ENCODE measurements at places on chromosomes 13 and 19.

DNA sequence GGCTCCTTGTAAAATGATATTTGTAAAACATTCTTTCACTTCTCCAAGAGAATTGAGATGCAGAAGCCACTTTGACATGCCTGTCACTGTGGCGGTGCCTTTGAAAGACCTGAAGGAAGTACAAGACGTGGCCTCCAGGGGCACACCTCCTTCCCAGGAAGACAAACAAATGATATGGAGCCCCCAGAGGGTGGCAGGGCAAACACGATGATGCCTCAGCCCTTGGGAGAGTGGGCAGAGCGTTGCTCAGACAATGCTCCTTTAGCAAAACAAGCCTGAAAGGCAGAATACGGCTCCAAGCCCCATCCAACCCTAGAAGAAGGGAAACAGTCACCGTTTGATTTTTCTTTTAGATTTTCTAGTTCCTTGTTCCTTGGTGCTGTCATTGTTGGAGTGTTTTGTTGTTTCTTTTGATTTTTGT, 9.2 kb upstream of the ATP12A start:
- no peak for DNase-seq

GRCh38 chr19:48872182-48872883, at the start of gene PPP1R15A:
Gene PPP1R15A (plus strand): TSS chr19:48872421. CDS start chr19:48873234, 813 bp downstream.
- DNase-seq, result peak; percentile 99

DNA sequence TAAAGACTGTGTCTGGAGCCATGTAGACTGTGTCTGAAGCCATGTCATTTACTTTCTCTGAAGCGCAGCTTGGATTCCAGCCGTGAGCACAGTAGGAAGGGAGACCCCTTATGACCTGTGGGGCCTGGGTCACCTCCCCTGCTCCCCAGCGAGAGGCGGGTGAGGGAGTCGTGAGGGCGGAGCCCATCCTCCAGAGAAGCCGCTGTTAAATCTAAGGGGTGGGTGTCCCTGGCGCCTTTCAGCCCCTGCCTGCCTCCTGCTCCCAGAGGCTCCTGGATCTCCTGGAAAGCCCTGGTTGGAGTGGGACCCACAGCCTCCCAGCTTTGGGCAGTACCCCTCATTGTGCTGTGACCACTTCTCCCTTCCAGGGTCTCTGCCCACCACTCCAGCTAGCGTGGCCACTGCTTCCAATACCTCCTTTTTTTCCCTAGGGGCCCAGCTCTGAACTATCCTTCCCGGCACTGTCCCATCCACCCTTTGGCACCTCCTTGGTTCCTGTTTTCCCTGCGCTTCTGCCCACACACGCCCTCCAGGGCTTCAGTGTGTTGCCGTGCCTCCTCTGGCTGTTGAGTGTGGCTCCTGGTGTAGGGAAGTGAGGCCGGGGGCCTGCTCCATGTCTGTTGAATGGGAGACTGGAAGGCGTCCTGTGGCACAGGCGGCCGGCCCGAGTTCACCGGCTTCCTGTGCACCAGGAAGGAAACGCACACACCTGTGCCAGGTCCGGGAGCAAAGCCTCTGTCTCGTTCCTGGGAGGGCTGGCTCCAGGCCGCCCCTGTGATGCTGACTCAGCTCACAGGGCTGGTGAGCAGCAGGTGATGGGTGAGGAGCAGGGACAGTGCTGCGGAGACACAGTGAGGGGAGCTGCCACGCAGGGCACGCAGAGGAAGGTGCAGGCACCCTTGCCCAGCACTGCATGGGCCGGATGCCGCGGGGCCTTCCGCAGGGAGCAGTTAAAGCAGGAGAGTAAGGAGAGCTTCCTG, 29.4 kb downstream of the ATP4B start:
- no peak for DNase-seq

DNA sequence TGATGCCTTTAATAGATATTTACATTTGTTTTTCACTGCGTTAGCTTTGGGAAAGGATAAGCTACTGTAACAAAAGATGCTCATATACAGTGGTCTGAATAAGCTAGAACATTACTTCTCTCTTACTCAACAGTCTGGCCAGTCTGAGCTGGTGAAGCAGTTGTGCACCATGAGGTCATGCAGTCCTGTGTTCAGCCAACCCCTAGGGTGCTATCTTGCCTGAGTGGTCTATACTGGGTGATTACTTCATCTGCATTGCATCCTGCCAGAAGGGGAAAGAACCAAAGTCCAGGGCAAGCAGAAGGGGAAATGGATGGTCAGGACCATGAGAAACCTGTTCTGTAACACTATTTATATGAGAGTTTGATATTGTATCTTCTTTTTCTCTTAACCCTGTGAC, 31.5 kb downstream of the ERCC5 start:
- no peak for DNase-seq

- DNase-seq, result no peak
These were observed 3.6 kb downstream of the ZIC5 start for GRCh38 chr13:99967869-99968520.

DNA sequence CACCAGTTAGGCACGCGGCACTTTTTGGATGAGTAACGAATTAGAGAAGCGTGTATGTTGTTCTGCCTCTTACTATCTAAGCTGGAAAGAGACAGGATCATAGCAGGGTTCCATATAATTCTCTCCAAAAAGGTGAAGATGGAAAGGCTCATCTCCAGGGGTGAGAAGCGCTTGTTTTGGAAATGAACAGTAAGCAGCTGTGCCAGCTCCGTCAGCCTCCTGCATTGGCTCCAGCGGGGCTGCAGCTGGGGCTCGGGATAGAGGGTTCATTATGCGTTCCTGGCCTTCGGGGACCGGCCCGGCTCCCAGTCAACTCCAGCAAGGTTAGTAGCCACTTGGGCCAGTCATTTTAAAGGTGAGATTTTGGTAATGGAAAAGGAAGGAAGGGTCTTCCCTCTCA, 155.5 kb downstream of the COL4A1 start:
- no peak for DNase-seq

DNA sequence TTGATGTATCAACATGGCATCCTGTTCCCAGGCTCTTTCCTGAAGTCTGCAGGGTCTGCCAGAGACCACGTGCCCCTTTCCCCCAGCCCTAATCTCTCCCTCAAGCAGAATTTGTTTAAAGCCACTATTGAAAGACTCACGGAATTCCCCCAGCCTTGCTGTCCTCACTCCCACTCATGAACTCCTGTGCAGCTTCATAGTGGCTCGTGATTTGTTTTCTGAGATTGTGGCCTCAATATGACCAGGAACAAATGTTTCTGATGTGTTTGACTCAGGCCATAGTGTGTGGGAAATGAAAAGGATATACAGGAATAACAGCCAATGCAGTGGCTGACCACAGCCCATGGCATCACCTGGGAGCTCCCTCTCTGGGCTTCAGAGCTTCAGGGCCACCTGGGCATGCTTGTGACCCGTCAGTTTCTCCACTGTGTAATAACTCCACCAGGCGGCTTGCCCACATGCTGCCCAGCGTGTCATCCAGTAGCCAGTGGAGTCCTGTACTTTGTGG, 8.1 kb upstream of the SERPINE3 start:
- no peak for DNase-seq

DNA sequence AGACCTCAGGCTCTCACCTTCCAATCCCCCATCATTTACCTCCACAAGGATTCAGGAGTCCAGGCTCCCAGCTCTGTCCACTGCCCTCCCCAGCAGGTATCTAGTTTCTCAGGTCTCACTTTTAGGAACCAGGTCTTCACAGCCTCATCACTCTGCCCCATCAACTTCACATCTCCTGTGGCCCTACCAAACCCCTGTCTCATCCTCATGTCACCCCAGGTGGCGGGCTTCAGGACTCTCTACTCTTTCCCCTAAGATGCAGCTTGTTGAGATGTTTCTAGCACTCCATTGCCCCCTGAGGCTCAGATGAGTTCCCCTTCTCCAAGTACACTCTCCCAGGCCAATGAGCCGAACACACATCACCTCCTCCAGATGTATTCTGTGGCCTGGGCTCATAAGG, 1.5 kb downstream of the PPFIA3 start:
- DNase-seq, result no peak

GRCh38 chr13:95222733-95223018, 78.6 kb downstream of the ABCC4 start:
- no peak for DNase-seq

DNA sequence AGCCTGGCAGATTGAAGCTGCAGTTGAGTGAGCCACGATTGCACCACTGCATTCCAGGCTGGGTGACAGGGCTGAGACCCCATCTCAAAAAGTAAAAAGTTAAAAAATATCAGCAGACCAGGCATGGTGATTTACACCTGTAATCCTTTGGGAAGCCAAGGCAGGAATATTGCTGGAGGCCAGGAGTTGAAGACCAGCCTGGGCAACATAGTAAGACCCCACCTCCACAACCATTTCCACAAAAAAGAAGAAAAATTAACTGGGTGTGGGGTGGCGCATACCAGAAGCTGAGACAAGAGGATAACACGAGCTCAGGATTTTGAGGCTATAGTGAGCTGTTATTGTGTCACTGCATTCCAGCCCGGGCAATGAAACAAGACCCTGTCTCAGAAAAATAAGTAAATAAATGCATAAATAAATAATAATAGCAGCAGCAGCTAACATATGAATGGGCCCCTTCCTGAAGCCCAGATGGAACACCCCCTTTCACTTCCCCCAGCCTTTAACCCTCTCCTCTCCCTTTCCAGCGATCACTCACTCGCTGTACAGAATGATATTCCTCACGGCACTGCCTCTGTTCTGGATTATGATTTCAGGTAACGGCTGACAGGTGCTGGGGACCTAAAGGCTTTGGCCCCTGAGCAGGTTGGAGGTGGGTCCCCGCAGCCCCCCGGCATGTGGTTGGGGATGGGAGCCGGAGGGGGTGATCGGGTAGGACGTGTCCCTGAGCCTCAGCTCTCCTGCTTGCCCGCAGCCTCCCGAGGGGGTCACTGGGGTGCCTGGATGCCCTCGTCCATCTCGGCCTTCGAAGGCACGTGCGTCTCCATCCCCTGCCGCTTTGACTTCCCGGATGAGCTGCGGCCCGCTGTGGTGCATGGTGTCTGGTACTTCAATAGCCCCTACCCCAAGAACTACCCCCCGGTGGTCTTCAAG, 3.2 kb downstream of the MAG start:
- DNase-seq, result no peak

- DNase-seq, result no peak
These were observed 42.1 kb upstream of the GAS6 start for GRCh38 chr13:113905942-113906341.

DNA sequence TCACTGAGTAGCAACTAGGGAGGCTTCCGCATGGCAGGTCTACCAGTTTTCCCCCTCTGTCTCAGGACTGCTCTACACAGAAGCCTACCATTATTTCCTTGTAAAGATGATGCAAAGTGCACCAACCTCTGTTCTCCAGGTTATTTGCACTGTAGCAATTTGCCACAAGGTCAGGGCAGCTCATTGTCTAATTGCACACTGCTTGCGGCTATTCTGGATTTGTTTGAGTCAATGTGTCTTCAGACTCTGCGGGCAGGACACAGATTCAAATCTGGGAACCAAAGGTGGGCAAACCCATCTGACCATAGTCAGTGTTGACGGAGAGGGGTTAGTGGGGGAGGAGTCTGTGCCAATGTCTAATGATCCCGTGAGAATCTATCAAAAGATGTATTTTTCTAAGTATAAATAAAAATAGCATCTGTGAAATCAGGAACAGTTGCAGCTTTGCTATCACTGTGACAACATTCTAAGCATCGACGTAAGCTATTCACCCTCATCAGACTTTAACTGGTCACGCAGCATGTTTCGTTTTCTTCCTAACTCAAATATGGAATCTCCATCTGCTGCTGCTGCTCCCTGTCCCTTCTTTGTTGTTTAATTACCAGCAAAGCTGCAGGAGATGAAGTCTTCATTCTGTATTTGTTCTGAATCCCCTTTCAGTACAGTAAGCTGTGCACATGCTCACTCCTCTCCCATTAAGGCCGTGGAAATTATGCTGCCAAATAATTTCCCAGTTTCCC, 26.4 kb downstream of the CYSLTR2 start:
- no peak for DNase-seq
